HepG2 (cell line): ENCODE measurements at places on chromosomes 7 and 10. TPM values are rescaled to one million over a fixed set of nuclear protein-coding genes. Genes with fewer than 3 reads are reported as not detected.

The HMX2 gene
- total RNA-seq: not detected in 2 replicates

The WNT2 gene
- total RNA-seq: not detected in 2 replicates

DNA sequence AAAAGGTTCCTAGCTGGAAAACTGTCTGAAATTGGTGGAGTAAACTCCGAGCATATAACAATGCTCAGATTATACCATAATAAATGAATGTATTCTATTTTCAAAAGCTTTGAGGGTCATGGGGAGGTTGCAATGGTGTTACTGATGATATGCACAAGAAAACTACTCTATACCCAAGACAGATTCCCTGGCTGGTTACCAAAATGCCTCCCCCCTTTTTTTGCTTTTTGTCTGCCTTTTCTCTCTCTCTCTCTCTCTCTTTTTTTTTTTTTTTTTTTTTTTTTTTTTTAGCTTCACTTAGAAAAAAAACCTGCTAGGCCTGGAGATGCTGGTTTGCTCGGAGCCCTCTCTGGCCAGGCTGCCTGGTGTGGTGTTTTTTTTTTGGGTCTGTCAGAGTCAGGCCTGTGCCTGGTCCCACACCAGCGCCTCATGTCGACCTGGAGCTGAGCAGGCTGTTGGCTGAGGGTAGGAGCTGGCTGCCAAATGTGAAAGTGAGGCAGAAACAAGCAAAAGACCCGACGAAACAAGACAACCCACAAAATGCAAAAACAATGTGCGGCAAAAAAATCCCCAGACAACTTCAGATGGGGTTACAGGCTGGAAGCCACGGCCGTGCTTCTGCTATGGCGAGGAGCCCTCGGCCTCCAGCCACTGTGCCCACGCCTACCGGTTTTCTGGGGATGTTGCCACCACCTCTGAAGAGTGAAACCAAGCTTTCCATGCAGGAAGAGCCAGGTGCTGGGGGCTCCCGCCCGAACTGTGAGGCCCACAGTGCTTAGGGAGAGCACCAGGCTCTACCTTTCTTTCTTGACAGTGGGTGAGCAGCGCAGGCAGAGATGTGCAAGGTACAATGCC lies 59.9 kb upstream of the EFCAB10 start:
- DNase-seq: no peak

DNA sequence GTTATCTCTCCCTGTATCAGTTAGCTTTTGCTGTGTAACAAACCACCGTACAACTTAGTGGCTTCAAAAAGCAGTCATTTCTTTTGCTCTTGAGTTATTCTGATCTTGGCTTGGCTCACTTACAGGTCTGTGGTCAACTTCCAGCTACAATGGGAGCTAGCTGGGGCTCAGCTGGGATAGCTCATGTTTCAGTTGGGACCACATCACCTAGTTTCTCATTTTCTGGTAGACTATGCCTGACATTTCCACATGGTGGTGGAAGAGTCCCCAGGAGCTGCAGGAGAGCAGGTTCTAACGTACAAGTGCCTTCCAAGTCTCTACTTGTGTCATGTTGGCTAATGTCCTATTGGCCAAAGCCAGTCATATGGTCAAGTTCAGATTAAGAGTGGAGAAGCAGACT lies 25.8 kb upstream of the PIP4K2A start:
- peak; percentile 14 for DNase-seq

The PAPOLB gene
- total RNA-seq: not detected in 2 replicates

The CAV2 gene
- total RNA-seq: 0.09 and 0.24 TPM in 2 replicates

DNA sequence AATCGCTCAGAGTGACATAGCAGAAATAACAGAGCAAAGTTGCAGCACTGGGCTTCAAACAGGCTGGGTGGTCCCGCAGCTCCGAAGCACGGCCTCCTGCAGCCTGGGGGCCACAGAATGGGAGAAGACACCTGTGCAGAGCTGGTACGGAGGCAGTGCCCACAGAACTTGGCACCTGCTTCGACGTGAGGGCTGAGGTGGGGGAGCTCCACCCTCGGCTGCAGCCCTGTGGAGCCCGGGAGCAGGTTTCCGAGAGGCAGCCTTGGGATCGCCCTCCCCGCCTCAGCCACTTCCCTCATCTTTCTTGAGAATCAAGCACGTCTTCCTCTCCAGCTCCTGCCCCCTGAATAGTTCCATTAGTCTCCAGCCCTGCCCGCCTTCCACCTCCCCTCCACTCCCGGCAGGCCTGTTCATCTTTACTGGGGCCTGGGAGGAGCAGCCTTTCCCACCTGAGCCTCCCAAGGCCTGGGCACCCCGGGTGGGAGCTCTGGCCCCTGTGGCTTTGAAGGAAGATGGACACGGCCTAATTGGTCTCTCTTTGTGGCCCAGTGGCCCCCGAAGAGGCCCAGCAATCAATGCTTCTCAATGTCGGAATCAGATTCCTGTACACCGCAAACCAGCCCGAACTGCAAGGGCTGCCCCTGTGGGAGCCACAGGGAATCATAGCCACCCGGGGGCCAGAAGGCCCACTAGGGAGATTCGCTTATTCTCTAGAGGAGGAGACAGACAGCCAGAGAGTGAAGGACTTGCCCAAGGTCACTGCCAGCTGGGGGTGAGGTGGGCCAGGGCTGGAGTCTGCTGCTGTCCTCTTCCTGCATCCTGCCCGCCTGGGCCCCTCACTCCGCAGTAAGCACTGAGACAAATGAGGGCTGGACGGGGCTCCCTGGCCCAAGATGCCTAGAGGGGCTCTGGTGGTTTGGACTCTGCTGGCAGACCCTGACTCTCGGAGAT lies 17.0 kb upstream of the PCBD1 start:
- no peak for DNase-seq

The GNAT3 gene
- total RNA-seq: not detected in 2 replicates

DNA sequence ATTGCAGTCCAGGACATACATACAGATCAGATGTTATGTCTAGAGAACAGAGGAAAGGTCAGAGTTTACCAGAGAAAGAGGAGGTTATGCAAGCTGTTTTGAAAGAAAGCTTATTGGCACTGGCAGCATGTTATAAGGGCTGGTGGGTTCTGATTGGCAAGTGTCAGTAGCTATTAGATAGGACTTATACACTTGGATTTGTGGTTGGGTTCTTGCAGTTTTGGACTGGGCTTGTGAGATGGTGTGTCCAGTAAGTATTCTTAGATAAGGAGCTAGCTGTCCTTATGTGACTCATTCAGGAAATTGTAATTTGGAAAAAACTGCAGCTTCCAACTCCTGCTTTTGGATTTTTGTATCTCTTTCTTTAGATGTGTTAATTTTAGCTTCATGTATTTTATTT lies 130.7 kb upstream of the NAMPT start:
- DNase-seq: no peak

The TEX36 gene
- total RNA-seq: not detected in 2 replicates

- peak; percentile 5 for DNase-seq
Observed at GRCh38 chr10:64091897-64092296, 570.7 kb downstream of the REEP3 start.

The SORBS1 gene
- total RNA-seq: 16.8 and 21.0 TPM in 2 replicates

DNA sequence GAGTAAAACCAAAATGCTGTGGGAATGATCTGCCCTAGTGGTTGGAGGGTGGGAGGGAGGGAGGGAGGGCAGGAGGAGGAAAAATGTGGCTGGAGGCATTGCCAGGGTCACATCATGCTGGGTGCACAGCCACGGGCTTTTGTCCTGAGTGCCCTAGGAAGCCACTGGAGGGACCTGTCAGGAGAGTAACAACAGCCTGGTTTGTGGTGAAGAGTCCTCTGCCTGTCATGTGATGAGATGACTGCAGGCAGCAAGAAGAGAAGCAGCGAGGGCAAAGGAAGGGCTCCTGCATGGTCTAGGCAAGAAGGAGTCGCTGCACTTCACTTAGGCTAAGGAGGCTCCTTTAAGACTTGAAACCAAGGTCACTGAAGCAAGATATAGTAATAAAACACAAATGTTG lies 65.6 kb downstream of the PKD1L1 start:
- DNase-seq: no peak

The MUC3A gene
- not detected in 2 replicates for total RNA-seq

DNA sequence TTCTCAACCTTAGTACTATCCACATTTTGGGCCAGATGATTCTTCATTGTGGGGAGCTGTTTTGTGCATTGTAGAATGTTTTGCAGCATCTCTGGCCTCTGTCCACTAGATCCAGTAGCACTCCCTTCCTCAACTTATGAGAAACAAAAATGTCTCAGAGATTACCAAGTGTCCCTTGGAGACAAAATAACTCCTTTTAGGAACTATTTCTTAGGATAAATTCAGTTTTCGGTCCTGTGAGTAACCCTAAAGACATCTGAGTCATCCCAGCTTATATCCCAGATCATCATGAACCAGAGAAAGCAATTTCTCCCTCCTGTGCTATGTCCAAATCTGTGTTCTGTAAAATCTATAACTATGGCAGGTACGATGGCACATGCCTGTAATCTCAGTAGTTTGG lies 266.6 kb upstream of the PHYHIPL start:
- no peak for DNase-seq

GRCh38 chr10:75234017-75234682 lies 1.6 kb downstream of the COMTD1 start:
- DNase-seq: peak; percentile 44

GRCh38 chr7:92645114-92646061 lies 55.2 kb upstream of the FAM133B start:
- peak; percentile 7 for DNase-seq

DNA sequence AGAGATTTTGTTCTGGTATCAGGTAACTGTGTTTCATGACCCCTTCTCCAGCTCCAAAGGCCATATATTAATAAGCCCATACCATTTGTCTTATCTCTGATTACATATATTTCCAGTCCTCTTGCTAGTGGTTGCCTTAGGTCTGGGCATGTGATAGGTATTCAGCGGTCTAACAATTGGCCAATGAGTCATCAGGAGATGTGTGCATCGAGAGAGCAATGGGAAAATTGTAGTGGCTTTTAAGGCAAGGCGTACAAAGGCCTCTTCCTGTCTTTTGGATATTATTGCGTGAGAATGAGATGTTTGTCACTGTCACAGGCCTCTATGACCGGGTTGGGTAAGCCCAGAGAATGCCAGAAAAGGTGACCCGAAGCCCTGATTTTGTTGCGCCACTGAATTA lies 38.6 kb upstream of the SFRP5 start:
- DNase-seq: peak; percentile 9

- DNase-seq: no peak
Observed at GRCh38 chr7:94028768-94029167, 24.6 kb upstream of the BET1 start.

DNA sequence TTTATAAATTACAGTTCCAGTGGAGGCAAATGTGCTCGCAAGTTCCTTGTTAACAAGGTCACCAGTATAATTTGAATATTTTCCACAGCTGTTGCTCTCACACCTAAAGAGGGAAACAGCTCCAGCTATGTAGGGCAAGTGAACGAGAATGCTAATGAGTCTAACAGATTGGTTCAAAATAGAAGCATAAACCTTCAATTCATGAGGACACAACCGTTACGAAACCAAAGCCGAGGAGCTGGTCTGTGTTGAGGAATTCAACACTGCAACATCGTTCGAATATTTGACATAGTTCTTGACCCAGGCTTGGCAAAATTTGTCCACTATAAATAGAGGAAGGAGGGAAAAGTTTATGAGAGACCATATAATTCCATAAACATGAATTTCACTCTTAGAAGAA lies 161.3 kb downstream of the KLF6 start:
- peak; percentile 4 for DNase-seq

DNA sequence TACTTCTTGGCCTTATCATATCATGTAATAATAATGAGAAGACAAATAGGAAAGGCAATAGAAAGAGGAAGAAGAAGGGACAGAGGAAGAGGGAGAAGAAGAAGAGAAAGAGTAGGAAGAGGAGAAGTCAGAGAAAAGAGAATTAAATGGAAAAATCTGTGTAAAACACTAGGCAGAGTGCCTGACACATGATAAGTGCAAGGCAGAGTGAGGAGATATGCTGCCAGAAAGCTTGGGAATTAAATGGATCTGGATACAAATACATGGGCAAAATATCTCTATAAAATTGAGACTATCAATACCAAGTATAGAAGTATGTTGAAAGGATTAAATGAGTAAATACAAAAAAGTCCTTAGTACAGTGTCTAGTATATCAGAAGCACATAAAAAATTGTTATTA lies 124.8 kb downstream of the CACNA2D1 start:
- DNase-seq: no peak

GRCh38 chr10:22049635-22050034 lies 46.1 kb upstream of the DNAJC1 start:
- no peak for DNase-seq

- no peak for DNase-seq
Observed at GRCh38 chr7:105188201-105188600, 174.2 kb downstream of the KMT2E start.

The PCGF5 gene
- 61.3 and 74.8 TPM in 2 replicates for total RNA-seq

DNA sequence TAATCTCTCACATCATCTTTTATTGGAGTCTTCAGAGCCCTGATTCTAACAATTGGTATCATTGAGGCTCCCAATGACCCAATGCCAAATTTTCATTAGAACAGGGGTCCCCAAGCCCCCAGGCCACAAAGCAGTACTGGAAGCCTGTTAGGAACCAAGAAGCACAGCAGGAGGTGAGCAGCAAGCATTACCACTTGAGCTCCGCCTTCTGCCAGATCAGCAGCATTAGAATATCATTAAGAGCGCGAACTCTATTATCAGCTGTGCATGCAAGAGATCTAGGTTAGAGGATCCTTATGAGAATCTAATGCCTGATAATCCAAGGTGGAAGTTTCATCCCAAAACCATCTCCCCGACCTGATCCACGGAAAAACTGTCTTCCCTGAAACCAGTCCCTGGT lies 23.1 kb downstream of the KIF5B start:
- no peak for DNase-seq

The PRLHR gene
- total RNA-seq: not detected in 2 replicates

The GCK gene
- not detected in 2 replicates for total RNA-seq

DNA sequence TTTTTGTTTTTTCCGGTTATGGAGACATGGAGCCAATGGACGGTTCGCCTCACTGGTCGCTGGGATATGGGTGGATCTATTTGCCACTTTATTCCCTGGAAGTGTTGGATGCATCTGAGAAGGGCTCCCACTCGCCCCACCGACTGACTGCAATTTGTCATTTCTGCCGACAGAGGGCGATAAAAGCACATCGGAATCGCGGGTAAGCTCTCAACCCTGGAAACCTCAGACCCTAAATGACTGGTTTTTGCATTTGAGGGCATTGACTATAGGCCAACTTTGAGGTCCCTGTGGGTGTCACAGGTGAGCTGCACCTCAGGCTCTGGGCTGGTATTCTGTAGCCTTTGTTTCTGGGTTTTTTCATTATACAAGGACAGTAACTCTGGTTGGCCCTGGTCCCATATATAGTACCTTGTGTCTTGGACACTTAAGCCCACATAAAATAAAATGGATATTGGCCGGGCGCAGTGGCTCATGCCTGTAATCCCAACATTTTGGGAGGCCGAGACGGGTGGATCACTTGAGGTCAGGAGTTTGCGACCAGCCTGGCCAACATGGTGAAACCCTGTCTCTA lies 11.9 kb upstream of the OPALIN start:
- DNase-seq: peak; percentile 24

GRCh38 chr10:84270708-84271107 lies 25.9 kb downstream of the RGR start:
- DNase-seq: no peak
